Amniotic stem cell (primary cell): ENCODE measurements at places on chromosomes 12 and 14.

DNA sequence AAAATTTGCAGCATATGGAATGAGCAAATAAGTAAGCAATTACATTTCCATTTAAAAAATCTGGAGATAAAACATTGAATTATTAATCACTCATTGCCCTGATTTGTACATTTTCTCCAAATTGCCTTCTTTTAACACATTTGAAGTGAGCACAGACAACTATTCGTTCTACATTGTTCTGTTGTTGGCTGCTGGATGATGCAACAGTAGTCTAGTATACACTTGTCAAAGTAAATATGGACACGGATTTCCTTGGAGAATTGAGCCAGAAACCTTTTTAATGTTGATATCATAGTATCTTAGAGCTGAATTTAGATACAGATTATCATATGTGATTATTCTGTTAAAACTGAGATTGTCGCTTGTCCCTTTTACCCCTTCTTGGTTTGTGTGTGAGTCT, 188.2 kb downstream of the FUT8 start:
- no peak for DNase-seq

GRCh38 chr14:100581228-100582145, 5.7 kb downstream of the BEGAIN start:
- no peak for DNase-seq

DNA sequence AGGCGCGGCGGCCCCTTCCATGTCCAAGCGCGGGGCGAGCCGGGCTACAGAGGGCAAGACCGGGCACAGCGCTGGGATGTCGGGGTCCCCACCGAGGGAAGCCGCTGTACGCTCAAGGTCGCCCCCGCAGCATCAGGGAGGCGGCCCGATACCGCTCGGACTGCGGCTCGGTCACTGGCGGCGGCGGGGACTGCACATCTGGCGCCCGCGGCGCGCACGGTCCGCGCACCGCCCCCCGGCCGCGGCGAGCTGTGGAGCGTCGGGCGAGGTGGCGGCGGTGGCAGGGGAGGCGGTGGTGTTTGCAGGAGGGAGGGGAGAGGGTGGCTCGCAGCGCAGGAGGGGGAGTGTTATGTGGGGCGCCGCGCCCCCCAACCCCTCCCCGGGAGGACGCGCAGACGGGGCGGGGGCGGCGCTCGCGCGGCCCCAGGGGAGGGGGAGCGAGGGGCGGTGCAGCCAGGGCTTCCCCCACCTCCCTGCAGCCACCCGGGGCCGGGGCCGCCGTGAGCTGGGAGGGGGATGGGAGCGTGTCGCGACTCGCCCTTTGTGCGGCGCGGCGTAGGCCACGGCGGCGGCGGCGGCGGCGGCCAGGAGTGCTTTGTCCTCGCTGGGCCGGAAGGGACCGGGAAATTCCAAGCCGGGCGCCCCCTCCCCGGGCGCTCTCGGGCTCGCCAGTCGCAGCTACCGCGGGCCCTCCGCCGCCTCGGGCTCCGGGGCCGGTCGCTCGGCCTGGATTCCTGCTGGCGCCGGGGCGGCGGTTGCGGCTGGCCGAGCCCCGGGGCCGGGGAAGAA, at the start of gene NUAK1:
NUAK1 (minus strand) TSS at position 322 of the 789 bp plus-strand sequence; CDS start at position 21, 301 bp downstream.
- DNase-seq = no peak

DNA sequence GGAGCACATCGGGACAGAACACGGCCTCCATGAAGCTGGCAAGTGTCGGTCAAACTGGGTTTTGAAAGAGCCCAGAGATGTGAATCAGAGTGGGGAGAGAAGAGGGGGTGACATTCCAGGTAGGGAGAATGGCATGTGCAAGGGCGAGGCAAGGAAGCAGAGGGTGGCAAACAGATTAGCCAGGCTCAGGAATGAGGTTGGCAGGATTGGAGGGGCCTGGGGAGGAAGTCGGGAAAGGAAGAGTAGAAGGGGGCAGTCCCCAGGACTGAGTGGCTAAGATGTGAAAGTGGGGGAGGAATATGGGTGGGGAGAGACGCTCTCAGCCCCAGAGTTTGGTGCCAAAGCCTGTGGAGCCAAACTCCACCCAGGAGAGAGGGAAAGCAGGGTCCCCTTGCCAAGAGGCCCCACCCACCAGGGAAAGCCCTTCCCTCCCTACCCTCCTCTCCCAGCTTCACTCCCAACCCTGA, 5.5 kb upstream of the HDAC7 start:
- no peak for DNase-seq

DNA sequence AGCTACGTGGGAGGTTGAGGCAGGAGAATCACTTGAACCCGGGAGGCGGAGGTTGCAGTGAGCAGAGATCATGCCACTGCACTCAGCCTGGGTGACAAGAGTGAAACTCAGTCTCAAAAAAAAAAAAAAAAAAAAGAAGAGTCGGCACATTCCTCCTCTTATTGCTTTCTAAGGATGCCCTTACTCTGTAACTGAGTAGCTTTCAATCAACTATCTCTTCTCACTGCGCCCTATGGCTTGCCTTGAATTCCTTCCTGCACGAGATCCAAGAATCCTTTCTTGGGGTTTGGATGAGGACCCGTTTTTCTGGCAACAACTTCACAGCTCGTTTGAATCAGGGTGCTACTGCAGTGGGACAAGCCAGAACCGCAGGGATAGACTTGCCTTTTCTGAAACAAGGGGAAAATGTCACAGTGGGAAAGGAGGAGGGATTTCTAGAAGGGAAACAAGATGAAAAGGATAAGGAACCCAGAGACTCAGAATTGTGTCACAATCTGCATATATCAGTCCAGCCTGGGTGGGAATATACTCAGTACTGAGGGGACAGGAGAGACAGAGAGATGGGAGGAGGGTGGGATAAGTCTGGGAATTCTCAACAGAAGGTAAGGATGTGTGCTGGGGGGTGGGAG, 16.1 kb upstream of the RND1 start:
- DNase-seq = no peak
